WTC11 (cell line): ENCODE measurements at places on chromosomes 5 and 9. TPM values are rescaled to one million over a fixed set of nuclear protein-coding genes. Genes with fewer than 3 reads are reported as not detected.

Gene WNT8A
- total RNA-seq = 0.16 TPM in 1 of 3 replicates, not detected in the others

Gene IL17B
- total RNA-seq = not detected in 3 replicates

Gene ERBIN
- total RNA-seq = 23.1 to 27.1 TPM (median 26.3 TPM) in 3 replicates

Gene AK6
- total RNA-seq = 33.2 to 43.1 TPM (median 33.3 TPM) in 3 replicates

Gene CCL27
- total RNA-seq = 0.68 to 1.0 TPM (median 0.89 TPM) in 3 replicates

Gene SSBP2
- total RNA-seq = 24.9 to 29.7 TPM (median 27.8 TPM) in 3 replicates

Gene PTPN3
- total RNA-seq = 1.7 to 2.4 TPM (median 2.1 TPM) in 3 replicates

Gene LIFR
- total RNA-seq = 12.9 to 14.4 TPM (median 13.7 TPM) in 3 replicates
